ENCODE measurements at places on chromosomes 2 and 18. TPM values are rescaled to one million over a fixed set of nuclear protein-coding genes. Genes with fewer than 3 reads are reported as not detected.

PFN4 gene
- not detected for total RNA-seq

SPC25 gene
- total RNA-seq: 18.8 TPM

C2orf72 gene
- not detected for total RNA-seq

CGREF1 gene
- 1.5 TPM for total RNA-seq

CNDP2 gene
- total RNA-seq: 159 TPM

RAB17 gene
- total RNA-seq: 0.49 TPM

DAW1 gene
- 0.25 TPM for total RNA-seq
